ENCODE measurements at places on chromosomes 16 and 17. TPM values are rescaled to one million over a fixed set of nuclear protein-coding genes. Genes with fewer than 3 reads are reported as not detected.

- no peak for DNase-seq
These were observed 175.3 kb downstream of the UTP18 start for GRCh38 chr17:51435641-51436091.

DNA sequence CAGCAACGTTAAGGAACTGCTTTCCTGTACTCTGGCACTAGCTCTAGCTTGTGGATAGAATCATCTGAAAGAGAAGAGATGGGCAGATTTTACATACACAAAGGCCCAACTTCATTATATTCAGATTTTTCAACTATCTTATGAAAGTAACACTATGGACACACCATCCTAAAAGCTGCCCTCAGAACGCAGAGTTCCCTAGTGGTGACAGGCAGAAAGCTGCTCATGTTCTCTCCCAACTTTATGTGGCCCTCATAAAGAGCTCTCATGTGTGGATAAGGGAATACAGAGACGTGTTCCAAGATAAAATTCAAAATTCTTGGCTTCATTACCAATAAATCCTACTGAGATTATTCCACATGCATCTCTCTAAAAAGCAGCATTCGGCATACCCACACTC lies 1.5 kb downstream of the CFAP20 start:
- DNase-seq = no peak

DNA sequence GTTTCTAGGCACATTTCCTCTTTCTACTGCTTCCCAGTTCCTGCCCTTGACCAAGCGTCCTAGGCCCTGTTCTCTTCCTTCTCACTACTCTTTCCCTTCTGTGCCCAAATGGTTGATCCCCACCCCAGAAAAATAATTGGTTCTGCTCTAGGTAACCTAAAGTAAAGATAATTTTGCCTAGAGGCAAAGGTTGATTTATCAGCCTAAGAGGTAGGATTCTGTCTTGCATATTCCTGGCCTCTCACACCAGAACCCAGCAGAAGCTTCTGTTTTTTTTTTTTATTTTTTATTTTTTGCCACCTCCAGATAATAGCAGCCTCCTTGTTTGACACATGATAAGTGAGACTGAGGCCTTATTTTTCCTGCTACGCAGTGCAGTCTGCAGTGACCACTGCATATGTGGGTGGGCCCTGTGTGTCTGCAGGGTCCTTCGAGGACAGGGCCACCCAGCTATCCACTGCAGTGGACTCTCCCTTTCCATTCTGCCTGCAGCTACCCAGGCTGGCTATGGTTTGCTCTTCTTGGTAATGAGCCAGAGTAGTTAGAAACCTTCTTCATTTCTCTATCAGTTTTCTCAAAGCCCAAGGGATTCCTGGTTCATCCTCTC lies 701 bp downstream of the PIPOX start:
- no peak for DNase-seq

DNA sequence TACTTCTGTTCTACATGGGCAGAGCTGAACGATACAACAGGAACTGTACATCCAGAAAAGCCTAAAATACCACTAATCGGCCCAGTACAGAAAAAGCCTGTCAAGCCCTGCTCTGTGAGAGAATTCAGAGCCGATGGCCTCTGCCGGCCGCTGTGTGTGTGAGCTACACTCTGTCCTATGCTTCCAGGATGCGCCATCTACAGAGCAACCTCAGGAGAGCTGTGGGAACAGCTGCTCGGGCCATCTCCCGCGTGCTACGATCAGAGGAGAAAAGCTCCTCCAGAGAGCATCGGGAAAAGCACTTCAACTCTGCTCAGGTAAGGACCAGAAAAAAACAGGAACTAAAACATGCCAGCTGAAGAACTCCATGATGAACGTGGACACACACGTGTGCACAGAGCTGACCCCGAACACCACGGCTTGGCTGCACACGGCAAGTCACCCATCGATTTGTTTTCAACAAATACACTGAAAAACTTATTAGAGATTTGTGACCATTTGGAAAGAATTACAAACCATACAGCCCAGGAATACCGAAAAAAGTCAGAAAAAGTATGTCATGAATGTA lies 115.9 kb downstream of the ANKRD11 start:
- DNase-seq = no peak

GRCh38 chr16:14344292-14344691 lies 273.2 kb downstream of the MRTFB start:
- no peak for DNase-seq

- DNase-seq = no peak
These were observed 163.9 kb downstream of the SLC39A11 start for GRCh38 chr17:72928454-72929136.

DNA sequence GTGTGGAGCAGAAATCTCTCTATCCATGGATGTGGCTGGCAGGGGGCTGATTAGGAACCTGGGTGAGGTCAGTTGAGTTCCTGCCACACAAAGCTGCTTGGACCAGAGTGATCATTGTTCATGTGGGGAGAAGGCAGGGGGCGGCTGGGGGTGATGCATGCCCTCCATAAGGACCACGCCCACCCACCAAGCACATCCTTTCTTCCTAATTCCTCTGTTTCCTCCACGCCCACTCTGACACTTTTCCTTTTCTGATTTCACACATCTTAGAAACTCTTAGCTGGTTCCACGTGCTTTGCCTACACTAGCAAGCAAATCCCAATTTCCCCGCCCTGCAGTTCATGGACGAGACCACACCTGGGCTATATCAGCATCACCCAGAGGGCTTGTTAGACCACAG lies 108.5 kb downstream of the SDK2 start:
- DNase-seq = no peak

DNA sequence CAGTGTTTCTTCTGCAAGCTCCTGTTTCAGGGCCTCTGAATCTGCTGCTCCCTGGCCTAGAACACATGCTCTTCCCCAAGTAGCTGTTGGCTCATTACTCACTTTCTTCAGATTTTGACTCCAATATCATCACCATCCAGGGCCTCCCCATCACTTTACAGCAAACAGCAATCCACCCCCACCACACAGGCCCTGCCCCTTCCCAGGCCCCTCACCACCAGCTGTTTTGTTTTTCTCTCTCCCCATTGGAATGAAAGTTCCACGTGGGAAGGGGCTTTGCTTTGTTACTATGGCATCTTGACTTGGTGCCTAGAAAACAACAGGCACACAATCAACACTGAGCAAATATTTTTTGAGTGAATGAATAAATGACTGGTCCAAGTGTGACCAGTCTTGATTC lies 4.0 kb downstream of the TMEM170A start:
- no peak for DNase-seq

DNA sequence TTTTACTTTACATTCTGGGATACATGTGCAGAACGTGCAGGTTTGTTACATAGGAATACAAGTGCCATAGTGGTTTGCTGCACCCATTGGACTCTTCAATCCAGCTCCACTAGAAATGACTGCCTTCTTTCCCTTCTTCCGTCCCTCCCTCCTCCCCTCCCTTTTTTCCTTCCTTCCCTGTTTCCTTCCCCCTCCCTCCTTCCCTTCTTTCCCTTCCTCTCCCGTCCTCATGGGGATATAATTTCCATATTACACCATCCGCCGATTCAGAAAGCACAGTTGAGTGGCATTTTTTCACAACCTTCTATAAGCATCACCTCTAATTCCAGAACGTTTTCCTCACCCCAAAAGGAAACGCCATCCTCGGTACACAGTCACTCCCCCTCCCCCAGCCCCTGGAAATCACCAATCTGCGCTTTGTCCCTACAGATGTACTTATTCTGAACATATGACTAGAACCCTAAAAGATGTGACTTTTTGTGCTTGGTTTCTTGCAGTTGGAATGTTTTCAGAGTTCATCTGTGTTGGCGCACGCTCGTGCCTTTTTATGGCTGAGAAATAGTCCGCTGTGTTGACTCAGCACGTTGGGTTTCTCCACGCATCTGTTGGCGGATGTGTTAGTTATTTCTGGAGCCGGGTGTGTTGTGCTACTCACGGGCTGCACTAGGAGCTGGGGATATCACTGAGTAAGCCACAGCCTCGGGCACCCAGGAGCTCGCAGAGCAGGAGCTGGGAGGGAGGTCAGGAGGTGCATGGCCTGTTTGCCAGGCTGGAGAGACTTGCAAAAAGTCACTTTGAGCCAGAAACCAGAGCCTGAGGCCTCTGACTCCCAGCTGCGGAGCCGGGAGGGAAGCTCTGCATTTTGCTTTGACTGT lies 336.4 kb downstream of the SEC14L1 start:
- DNase-seq = no peak

DNA sequence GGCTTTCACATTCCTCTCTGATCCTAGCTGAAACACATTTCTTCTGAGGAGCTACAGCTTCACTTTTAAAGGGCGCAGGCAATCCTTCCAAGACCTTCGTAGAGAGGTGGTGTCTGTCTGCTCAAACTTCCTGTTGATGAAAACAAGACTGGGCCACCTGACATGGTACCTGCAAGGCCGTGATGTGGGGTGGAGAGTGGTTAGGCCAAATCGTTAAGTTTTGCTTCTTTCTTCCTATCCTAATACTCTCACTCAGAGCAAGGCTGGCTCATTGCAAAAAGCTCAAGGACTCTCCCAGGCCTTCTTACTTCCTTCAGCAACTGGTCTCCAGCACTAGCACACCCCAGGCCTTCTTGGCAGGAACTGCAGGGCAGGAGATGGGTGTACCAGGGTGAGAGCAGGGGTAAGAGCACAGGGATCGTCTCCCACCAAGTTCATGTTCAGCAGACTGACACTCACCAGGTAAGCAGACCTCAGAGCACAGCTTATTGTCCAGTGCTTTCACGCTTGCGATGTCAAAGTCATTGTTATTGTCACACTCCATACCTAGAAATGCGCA lies 10.9 kb upstream of the FOXJ1 start:
- no peak for DNase-seq

GRCh38 chr17:32854832-32855389 lies 22.0 kb downstream of the MYO1D start:
- no peak for DNase-seq

GRCh38 chr16:69301861-69302260 lies 9.3 kb upstream of the VPS4A start:
- no peak for DNase-seq

DNA sequence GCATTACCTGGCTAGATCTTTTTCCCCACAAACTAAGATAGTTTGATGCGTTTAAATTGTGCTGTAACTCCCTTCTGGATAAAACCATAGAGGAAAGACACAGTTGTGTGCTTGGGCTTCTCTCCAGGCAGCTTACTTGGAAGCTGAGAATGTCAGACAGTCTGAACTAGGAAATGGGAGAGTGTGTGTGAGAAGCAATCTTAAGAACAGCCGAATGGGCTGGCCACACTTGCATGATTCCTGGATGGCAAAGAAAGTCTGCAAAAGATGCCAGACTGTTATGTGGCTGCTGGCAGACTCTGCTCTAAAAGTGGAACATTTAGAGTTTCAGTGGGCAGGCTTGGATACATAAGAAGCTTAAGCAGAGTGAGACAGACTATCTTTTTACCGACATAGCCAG lies 384.3 kb upstream of the PSMD7 start:
- DNase-seq = no peak

GRCh38 chr16:30846649-30847402 lies 47.1 kb downstream of the BCL7C start:
- no peak for DNase-seq

DNA sequence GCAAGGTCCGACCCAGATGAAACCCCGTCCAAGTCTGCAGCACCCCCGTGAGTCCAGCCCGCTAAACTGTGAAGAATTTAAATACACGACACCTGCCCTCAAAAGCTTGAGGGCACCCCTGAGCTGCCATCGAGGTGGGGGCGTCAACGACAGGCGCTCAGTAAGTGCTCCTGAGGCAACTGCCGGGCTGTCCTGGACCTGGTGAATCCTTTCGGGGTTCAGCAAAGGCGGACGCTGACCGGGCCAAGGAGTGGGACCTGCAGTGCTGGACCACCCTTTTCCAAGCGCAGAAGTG lies 512 bp upstream of the ENDOV start:
- no peak for DNase-seq

DNA sequence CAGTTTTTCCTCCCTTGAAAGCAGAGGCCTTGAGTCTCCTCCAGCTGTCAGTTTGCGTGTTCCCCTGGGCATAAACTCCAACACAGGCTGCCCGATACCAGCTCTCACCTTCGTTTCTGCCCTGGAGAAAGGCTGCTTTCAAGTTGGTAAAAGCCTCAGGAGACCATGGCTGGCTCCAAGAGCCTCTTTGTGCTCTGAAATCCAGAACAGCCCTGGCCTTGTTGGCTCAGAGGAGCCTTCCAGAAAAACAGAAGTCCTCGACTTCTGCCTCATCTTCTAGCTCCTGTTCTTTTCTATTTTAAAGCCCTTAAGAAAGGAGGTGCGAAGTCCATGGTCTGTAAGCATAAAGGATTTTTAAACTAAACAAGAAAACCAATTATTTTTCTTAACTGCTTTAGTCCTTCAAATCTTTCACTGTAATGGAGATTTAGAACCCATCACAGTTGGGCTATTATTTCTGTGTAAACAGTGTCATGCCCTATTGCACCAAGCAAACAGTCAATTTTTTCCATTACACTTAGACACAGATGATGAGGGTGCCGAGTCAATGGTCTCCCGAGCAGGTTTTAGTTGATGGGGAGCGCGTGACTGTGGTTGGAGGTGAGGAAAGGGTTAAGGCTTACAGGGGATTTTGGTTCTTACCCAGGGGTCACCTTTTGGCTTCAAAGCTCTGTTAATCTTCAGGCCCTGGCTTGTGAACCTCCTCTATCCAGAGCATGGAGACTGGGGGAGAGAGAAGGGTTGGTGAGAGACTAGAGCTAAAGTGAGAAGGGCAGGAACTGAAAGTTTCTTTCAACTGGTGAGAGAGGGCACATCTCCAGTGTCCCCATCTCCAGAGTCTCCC lies 212.8 kb downstream of the MSI2 start:
- no peak for DNase-seq

DNA sequence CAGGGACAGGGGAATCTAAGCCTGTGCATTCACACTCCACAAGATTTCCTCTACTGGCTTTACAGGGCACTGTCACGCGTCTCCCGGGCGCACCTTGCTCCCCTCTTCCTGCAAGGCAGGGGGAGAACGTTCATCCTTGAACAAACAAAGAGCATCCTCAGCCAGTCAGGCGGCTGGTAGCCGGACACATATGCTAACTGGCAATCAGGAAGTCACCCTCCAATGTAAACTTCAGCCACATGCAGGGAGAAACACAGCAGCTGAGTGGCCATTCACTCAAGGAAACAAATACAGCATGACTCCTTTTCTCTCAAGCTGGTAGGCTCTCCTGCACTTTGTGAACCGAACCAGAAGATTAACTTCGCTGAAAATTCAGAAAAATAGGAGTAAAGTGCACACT lies 10.8 kb upstream of the HSBP1 start:
- DNase-seq = no peak

GRCh38 chr17:4357030-4357628 lies 9.3 kb downstream of the UBE2G1 start:
- DNase-seq = no peak

The CES3 gene
- 10.6 TPM for total RNA-seq

The TMC8 gene
- 196 TPM for total RNA-seq

The SHCBP1 gene
- total RNA-seq = 45.6 TPM

The TEX19 gene
- not detected for total RNA-seq

The REXO5 gene
- total RNA-seq = 11.8 TPM

The DRC3 gene
- total RNA-seq = not detected

The EVPL gene
- total RNA-seq = not detected

The ARL5C gene
- total RNA-seq = 0.07 TPM

The TAT gene
- not detected for total RNA-seq

The KIF2B gene
- total RNA-seq = not detected

The CCDC200 gene
- total RNA-seq = not detected

The CFAP119 gene
- 2.3 TPM for total RNA-seq

The TBC1D3 gene
- not detected for total RNA-seq

The TBC1D3C gene
- total RNA-seq = not detected

The NAGS gene
- 0.28 TPM for total RNA-seq
